ENCODE measurements at places on chromosomes 4 and X.

DNA sequence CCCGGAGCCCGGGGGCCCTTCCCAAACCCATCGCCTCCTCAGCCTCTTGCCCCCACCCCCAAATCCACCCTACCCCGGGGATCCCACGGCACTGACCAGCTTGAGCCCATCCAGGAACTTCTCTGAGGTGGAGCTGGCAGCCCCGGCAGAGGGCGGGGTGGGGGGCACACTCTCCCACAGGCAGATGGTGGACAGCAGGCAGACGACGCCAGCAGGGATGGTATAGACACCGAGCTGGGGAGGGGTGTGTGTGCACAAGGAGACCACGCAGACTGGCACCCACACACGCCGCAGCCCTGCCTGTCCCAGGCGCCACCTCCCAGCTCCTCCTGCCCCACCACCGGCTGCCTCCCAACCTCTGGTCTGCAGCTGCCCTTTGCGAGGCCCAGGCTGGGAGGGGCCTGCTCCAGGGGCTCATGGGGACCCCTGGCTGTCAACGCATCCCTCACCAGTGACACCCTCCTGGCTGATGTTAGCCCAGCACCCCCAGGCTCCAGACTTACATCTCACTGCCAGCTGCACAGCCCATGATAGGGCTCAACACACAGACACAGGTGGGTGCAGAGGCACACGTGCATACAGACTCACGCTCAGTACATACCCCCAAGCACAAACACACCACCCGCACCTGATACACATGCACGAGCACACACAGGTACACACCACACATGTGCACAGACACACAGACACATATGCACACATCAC is 4.2 kb downstream of the SLC49A3 start:
- DNase-seq = no peak

DNA sequence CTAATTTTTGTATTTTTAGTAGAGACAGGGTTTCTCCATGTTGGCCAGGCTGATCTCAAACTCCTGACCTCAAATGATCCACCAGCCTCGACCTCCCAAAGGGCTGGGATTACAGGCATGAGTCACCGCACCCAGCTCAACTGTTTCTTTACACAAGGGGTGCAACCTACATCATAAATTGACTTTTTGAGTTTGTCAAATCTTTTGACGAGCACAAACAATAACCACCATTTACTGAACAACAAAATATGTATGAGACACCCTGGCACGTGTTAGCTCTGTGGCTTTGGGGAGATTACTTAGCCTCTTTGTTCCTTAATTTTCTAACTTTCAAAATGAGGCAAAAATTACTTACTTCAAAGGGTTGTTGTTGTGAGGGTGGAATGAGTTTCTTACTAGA is 23.5 kb upstream of the SLC34A2 start:
- no peak for DNase-seq

DNA sequence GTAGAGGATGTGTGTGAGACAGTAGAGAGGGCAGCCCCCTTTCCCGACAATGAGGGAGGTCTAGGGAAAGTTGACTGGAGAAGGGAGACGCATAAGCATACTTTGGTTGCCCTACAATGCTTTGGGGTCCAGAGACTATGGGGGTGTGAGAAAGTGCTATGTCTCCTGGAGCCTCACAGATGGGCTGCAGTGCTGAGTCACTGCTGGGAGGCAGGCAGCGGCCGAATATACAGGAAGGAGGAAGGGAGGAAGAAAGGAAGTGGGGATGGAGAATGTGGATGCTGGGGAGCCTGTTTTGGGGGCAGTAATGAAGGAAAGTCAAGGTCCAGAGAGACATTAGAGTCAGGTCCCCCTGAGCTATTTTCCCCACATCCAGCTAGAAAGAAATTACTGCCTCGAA is 12.7 kb downstream of the DRP2 start:
- DNase-seq = no peak

DNA sequence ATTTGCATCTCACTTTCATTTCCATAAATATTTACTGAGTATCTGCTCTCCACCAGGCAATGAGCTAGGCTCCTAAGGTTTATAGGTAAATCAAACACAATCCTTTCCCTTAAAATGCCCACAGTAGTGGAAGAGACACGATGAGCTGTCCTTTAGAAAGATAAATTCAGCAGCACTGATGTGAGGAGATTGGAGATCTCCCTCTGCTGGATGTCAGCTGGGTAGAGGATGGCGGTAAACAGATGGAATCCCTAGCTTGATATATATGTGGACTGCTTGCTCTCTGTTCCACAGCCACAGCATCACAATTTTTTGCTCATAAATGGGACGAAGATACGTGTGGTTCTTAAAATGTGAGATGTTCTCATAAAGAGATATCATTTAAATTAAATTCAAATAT is 216.4 kb upstream of the RASGEF1B start:
- no peak for DNase-seq

- DNase-seq = no peak
Measured at GRCh38 chrX:11789809-11790208, 31.8 kb downstream of the MSL3 start.

- DNase-seq = no peak
Measured at GRCh38 chr4:88104902-88105610, 53.4 kb downstream of the ABCG2 start.

GRCh38 chr4:168119100-168119499 is 26.8 kb downstream of the ANXA10 start:
- no peak for DNase-seq

GRCh38 chr4:67198727-67199126 is 346.6 kb downstream of the CENPC start:
- peak; percentile 53 for DNase-seq

- peak; percentile 80 for DNase-seq
Measured at GRCh38 chr4:86891762-86892635, at the start of gene C4orf36. TSS of gene C4orf36 (minus strand) at chr4:86892422. CDS start at chr4:86891520, 902 bp downstream.

- DNase-seq = no peak
Measured at GRCh38 chr4:74423104-74423503, 21.8 kb upstream of the AREG start.

- no peak for DNase-seq
Measured at GRCh38 chr4:147076179-147076578, 130.5 kb upstream of the TTC29 start.

GRCh38 chrX:11103006-11103405 is 8.1 kb upstream of the HCCS start:
- DNase-seq = no peak

GRCh38 chr4:3672465-3672831 is 93.7 kb upstream of the ADRA2C start:
- no peak for DNase-seq

DNA sequence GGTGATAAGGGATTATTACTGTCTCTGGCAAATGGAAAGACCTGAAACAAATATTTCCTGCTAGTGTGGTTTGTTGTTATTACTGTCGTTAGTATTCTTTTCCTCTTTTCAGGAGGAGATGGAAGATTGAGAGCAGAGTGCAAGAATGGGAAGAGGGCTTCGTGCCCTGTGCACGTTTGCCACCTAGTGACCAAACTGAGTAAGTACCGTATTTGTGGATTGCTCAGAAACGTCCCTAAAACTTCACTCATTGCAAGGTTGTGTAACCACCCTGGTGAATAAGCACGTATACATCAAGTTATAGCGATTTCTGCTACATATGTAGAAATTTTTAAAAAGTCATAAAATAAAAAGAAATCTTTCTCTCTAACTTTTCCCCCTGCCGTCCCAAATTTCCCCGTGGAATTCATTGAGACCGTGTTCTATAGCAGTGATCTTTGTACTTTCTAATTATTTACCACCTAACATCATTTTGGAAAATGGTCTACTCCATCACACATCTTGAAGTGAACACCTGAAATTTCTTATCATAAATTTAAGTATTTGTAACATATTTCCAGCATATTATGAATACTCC is 24.3 kb downstream of the LINC00632 start:
- DNase-seq = peak; percentile 55
